Fibroblast of the conjunctiva (primary cell): ENCODE measurements at places on chromosomes 3 and 15.
A peak's percentile ranks its signal among the peaks of the same experiment; 100 is the strongest.

- DNase-seq = no peak
Observed at GRCh38 chr3:165195241-165195639, 944 bp downstream of the SLITRK3 start.

DNA sequence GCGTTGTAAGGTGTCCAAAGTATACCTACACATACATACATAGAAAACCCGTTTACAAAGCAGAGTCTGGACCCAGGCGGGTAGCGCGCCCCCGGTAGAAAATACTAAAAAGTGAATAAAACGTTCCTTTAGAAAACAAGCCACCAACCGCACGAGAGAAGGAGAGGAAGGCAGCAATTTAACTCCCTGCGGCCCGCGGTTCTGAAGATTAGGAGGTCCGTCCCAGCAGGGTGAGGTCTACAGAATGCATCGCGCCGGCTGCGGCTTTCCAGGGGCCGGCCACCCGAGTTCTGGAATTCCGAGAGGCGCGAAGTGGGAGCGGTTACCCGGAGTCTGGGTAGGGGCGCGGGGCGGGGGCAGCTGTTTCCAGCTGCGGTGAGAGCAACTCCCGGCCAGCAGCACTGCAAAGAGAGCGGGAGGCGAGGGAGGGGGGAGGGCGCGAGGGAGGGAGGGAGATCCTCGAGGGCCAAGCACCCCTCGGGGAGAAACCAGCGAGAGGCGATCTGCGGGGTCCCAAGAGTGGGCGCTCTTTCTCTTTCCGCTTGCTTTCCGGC is 318.6 kb downstream of the FGF12 start:
- DNase-seq = no peak

GRCh38 chr3:114272271-114272670 is 21.6 kb upstream of the TIGIT start:
- no peak for DNase-seq

- no peak for DNase-seq
Observed at GRCh38 chr15:77815015-77815414, 182.3 kb upstream of the LINGO1 start.

- no peak for DNase-seq
Observed at GRCh38 chr3:5011555-5012256, 32.5 kb downstream of the BHLHE40 start.

DNA sequence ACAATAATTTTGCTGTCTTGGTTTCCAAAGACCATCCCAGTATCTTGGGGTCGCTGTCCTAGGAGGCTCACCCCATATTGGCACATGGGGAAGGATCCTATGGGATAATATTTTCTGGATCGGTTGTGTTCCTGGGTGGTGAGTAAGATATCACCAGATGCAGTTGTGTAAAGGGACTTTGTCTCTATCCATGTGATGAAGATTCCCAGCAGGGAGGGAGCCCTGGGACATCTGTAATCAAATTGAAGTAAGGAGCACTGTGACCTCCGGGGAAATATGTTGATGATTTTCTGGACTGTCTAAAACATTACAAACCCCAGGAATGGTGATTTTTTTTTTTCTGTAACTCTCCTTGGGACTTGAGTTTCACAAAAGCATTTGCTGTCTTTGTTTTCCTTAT is 36.2 kb upstream of the LRTM1 start:
- no peak for DNase-seq

DNA sequence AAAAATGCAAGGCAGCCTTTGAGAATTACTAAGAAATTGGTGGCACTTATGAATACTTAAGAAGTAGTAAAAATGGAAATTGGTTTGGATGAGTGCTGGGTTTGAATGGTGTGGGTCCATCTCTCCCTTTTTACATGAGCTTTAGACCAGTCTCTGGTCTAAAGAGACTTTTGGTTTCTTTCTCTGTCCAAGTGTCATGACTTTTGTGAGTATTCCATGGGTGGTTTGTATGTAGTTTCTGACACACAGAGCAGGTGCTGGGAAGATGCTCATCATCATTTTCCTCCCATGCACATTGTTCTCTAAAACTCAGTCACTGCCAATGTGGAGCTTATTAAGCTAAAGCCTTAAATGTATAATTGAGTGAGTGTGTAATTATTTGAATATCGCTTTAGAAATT is 63.5 kb downstream of the KAT2B start:
- no peak for DNase-seq

DNA sequence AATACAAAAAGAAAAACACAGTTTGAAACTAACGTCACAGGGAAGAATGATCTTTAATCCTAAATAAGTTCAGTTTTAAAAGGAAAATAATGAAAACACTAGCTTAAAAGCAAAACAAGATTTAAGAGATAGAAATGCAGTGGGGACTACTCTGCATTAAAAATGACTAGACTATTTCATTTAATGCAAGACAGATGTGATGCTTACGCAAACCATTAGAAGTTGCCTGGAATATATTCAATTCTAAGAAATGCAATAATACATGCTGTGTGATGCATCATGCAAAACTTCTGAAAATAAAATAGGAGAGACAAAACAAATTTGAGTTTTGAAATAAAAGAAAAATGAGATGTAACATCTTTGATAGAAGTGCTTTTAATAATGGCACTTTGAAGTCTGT is 97.6 kb upstream of the STRIT1 start:
- peak; percentile 78 for DNase-seq

- DNase-seq = no peak
Observed at GRCh38 chr3:192645437-192645836, 81.9 kb downstream of the FGF12 start.

GRCh38 chr3:183629546-183630301 is 5.7 kb upstream of the KLHL24 start:
- DNase-seq = no peak

DNA sequence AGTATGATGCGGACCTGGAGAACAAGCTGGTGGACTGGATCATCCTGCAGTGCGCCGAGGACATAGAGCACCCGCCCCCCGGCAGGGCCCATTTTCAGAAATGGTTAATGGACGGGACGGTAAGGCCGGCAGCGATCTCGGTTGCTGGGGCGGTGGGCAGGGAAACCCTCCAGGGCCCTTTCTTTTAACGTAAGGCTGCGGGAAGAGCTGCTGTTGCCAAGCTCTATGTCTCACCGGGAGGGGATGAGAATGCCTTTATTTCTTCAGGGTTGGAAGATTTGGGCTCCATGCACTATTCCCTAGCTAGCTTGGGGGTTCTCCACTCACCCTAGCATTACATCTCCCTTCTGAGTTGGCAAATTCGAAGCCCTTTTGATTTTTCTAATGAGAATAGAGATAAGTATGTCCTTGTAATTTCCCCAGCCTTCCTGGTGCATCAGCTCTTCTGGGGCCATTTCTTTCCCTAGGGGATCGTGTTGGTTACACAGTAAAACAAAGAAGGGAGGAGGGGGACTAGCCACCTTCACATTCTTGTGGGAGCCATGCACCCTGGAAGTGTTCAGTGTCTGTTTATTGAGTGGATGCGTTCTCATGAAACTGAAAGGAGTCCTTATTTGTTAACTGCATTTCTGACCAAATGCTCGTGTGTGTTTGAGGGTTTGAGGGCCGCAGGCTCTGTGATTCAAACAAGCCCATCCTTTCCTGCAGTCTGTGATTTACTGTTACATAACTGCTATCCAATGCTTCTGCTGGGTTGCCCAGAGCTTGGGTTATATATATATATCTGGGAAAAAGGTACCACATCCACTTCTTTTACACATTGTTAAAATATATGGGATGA is 982 bp downstream of the TAGLN3 start:
- DNase-seq = no peak

DNA sequence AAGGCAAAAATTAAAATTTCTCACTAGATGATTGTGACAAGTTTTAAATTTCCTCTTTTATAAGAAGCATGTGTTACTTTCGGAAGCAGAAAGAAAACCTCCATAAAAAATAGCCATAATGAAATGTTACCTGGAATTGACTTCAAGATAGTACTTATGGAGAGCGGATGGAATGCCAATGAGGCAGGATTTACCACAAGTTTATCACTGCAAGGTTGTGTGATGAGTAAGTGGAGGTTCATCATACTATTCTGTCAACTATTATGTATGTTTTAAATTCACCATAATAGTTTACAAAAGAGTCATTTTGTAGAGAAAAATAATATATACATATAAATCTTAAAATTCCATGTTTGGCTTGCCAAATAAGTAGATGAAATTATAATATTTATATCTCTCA is 230.3 kb downstream of the SCAPER start:
- DNase-seq = no peak

GRCh38 chr15:66846031-66846430 is 144.0 kb downstream of the SMAD6 start:
- no peak for DNase-seq

DNA sequence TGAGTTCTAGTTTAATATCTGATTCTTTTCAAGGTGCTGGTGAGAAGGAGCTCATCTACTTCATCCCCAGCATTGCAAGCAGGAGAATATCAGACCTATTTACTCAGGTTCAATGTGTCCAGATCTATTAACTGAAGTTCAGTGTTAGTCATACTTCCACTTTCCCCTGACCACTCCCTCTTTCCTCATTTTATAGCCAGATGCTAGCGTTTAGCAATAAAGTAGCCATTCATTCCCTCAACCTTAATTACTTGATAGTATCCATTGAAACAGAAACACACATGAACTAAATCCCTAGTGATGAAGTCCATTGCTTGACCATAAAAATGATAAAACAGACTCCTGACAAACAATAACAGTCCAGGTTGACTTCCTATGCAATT is 60.0 kb downstream of the RPL22L1 start:
- DNase-seq = no peak

DNA sequence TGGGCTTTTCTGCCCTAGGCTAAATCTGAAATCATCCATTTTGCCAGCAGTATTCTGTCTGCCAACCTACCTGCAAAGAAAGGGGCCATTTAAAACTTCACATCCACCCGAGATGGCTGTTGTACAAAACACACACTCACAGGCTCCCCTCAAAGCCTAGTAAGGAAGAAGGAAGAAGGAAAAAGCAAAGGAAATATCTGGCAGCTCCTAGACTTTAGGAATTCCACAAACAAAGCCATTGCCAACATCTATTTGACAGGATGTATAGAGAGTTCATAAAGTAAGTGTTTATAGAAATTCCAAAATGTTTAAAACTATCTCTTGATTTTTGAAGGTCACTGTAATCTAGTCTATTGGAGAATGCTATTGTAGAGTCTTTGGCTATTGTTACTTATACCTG is 91.9 kb upstream of the THBS1 start:
- DNase-seq = no peak

GRCh38 chr3:115628075-115628412 is 4.7 kb downstream of the GAP43 start:
- no peak for DNase-seq

GRCh38 chr3:142651711-142652110 is 55.5 kb downstream of the PLS1 start:
- no peak for DNase-seq

GRCh38 chr15:52870015-52870414 is 79.9 kb upstream of the ONECUT1 start:
- DNase-seq = no peak

- DNase-seq = no peak
Observed at GRCh38 chr15:68806220-68807060, 14.3 kb downstream of the ANP32A start.

DNA sequence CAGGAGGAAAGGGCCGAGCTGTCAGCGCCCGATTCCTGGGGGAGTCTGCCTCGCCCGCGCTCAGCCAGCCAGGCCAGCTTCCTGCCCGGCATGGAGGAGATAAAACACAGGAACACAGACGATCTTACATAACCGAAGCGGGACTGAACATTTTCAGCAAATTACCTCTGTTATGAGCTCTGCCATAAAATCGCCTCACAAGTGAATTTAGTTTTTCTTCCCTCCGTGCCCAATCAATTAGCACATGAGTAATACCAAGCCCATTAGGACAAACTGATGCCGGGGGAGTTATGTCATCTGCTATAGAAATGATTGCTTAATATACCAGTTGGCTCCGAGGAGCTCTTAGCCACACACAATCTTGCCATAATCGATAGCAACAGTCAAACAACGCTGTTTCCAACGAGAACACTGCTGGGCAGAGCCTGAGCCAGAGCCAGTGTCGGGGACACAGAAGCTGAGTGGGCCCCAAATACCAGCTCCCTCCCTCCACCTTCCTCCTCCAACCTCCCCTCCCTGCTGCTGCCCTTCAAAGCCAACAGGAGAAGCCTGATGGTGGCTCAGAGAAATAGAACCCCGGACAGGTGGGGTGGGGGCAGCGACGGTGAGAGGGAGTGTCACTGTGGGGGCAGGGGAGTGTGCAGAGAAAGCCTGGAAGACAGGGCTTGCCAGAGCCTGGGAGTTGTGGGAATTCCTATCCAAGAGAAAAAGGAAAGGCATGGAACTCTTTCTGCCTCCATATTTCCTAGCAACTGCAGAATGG is 279.4 kb upstream of the TLE3 start:
- DNase-seq = peak; percentile 6

DNA sequence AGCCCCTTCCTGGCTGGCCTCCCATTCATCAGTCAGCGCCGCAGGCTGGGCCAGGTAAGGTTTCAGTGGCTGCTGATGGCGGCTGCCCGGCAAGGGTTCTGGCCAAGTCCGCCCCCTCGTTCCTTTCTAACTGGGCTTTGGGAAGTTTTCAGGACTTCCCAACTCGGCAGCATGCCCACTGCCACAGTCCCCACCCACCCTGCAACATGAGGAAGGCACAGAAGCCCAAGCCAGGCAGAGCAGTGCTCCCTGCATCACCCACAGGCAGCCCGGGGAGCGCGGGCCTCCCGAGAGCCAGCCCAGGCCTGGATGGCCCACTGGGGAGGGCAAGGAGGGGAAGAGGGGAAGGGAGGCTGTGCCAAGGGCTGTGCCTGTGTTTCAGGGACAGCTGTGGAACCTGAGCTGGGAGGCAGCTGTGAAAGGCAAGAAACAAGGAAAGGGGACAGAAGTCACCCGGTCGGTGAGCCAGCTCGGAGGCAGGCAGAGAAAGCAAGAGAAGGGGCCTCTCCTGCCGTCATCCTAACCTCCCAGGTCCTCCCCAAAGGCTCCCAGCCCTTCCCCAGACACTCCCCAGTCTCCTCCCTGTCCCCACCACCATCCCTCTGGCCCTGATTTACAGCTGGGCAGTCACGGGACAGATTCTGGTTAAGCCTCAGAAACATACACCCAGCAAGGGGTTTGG is 73.9 kb downstream of the CPN2 start:
- DNase-seq = peak; percentile 51

- DNase-seq = no peak
Observed at GRCh38 chr3:153305189-153305588, 143.2 kb downstream of the RAP2B start.

DNA sequence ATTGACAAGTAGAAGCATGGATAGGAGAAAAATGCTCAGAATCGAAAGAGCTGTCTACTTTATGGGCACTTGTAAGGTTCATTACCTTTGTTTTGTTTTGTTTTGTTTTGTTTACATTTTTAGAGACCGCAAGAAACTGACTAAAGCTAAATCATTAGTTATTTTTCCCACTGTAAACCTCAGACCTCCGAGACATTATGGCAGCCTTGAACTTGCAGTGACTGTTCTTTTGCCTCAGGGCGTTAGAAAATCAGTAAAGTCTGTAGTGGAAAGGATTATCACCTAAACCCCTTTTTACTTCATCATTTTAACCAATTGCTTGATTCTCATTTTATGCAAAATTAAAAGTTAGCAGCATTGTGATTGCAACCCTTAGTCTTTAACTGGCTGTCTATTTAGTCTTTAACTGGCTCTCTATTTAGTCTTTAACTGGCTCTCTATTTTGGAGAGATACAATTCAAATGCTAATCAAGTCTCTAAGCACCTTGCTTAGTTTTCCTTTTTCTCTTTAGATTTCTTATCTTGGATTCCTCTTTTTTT is 383.3 kb upstream of the ROBO2 start:
- DNase-seq = no peak

- DNase-seq = no peak
Observed at GRCh38 chr3:193317682-193318300, 60.8 kb downstream of the ATP13A5 start.
